Fibroblast of skin of right quadriceps (primary cell): ENCODE measurements at places on chromosomes 7 and 10.
A peak's percentile ranks its signal among the peaks of the same experiment; 100 is the strongest.

- DNase-seq: no peak
These were observed 53.9 kb downstream of the WIPF3 start for GRCh38 chr7:29860186-29860585.

DNA sequence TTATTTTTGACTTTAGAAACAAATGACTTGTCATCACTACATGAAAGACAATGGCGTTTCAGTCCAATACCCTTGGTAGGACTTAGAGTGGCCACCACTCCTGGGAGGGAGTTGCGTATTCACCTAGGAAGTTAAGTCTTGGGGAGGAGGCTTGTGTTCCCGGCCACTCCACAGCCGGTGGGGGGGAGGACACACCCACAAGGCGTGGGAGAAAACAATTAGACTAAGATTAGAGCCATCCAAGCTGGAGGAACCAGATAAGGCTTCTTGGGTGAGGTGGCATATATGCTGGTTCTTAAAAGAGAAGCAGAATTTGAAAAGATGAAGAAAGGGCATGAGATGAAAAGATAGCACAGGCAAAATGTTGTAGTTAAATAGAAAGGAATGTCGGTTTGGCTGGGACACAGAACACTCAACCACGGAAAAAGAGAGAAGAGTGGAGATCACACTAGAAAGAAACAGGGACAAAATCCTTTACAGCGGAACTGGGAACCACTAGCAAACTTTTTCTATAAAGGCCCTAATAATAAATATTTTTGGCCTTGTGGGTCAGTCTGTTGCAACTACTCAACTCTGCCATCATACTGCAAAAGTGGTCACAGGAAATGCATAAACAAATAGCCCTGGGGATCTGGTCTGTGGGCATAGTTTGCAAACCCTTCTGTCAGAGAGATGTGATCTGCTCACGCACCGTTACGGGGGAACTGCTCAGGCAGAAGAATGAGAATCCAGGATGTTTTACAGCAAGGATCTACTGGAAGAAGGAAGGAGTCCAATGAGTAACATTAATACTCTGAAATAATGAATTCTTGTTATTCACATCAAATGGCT, 651.8 kb downstream of the PARD3 start:
- DNase-seq: peak; percentile 44

DNA sequence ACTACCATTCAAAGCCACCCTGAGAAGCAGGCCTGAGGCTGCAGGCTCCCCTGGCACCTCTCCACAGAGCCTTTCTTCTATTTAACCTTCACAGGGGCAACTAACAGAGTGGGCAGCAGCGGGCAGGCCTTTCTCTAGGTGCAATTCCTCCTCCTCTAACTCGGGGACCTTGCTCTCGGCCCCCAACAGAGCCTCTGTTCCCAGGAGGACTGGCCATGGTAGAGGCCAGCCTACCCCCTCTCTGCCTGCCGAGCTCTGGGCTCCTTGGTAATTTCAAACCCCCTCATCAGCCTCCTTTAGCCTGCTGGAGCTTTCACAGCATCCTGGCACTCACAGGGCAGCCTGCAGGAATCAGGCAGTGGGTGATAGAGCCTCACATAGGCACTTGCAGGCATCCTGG, 920.8 kb upstream of the ZNF722 start:
- no peak for DNase-seq

GRCh38 chr10:116163333-116164131, 109.5 kb downstream of the GFRA1 start:
- DNase-seq: no peak

DNA sequence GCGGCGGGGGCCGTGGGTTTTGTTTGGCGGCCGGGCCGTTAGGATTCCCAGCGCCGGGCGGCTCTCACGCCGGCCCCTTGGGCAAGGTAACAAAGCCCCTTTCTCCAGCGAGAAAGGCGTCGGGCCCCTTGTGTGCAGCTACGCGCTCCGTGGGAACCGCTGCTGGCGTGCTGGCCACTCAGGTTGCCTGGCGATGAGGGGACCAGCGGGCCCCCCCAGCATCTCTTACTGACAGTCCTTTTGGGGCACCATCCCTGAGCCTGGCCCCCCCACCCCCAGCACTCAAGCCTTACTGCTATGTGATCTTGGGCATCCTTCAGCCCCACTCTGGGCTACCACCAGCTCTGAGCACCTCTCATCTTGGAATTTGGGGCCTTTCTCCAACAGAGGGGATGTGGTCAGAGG, 1.8 kb downstream of the LFNG start:
- DNase-seq: no peak

DNA sequence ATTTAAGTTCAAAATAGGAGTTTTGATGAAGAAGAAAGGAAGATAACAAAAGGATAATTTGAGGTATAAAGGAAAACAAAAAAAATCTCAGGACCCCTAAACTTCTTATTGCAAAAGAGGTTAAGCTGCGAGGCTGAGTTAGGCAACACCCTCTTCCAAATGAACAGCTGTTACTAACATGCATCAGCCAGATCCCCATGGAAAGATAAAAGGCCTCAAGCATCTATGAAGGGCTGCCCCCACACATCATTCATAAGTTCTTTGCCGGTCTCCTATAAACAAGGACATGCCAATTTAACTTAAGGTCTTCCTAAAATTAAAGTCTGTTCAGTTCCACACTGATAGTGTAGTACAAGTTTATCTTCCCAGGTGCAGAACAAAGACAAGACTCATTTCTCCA, 75.8 kb upstream of the IMMP2L start:
- no peak for DNase-seq

- no peak for DNase-seq
These were observed 3.5 kb downstream of the DMTF1 start for GRCh38 chr7:87155788-87156187.

- no peak for DNase-seq
These were observed 226.1 kb downstream of the PTEN start for GRCh38 chr10:88089498-88089897.
